CD4-positive, alpha-beta T cell treated with Interleukin-6 for 4 hours (primary cell): ENCODE measurements at places on chromosomes 5 and 9.

GRCh38 chr5:3007577-3007976, 256.1 kb upstream of the IRX2 start:
- DNase-seq = no peak

- no peak for DNase-seq
These were observed 308.1 kb downstream of the LRRC70 start for GRCh38 chr5:62886603-62887315.

GRCh38 chr5:139947727-139948126, 95.4 kb downstream of the NRG2 start:
- no peak for DNase-seq

DNA sequence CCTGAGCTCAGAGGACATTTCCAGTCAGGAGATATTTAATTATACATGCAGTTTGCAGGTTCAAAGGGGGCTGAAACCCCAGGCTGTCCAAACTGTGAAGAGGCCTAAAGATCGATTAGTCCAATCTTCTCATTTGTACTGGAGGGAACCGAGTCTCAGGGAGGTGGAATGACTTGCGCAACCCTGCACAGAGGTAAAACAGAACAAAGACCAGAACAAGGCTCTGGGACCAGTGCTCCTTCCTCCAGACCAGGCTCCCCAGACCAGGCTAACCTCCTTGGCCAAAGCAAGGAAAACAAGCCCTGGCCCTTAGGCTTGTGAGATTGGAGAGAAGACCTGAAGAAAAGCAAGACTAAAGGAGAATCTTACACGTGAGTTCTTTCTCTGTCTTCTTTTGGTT, 120.8 kb downstream of the ENC1 start:
- DNase-seq = no peak

GRCh38 chr5:7902201-7902600, 33.3 kb downstream of the MTRR start:
- no peak for DNase-seq

GRCh38 chr5:24646915-24647314, 2.1 kb upstream of the CDH10 start:
- no peak for DNase-seq

DNA sequence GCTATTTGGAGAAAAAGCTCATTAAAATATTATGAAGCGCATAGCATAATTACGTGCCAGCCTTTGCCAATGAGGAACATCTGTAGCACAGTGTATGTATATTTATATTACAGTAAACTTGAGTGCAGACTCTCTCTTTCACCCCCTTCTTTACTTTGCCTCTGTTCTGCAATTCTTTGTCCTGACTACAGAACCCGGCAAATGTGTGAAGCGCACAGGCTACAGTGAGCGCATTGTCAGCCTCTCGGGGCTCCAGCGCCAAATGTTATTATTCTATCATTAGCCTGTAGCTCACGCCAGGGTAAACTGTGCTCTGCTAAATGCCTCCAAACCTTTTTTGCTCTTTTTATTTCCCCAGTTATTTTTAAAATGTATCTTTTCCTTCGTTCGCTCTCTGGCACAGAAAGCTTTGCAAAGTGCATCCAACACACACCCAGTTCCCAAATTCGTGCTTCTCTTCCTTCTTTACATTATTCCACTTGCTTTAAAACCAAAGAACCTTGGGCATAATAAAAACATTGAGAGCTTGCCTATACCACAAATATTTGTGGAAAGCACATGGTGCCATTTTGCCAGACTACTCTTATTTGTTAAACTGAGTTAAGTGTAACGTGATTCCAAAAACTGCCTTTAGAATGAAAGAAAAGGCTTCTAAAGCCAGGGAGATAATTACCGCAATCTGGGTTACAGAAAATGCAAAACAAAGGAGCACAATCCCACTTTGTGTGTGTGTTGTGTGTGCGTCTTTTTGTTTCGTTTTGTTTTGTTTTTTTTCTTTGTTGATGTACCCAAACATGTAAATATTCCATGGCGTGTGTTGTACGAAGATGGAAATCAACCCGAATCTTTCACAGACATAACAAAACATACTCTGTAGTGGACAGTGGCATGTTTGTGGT, 164.1 kb upstream of the MPDZ start:
- DNase-seq = no peak

DNA sequence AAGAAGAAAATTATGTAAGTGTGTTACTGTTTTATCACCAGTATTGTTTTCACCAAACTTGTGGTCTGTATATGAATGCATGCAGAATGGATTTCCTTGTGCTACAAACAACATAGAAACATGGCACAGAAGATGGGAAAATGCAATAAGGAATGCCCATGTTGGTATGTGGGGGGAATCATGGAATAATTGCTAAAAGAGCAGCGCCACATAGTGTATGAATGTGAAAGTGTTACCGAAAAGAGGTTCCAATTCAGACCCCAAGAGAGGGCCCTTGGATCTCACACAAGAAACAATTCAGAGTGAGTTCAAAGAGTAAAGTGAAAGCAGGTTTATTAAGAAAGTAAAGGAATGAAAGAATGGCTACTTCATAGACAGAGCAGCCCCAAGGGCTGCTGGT, 26.4 kb upstream of the TYRP1 start:
- no peak for DNase-seq

- DNase-seq = no peak
These were observed at the start of gene SLC46A2 for GRCh38 chr9:112890106-112891081. TSS of gene SLC46A2 (minus strand) at chr9:112890876. CDS start at chr9:112890681, 195 bp downstream.

GRCh38 chr5:78504704-78505677, 143.6 kb downstream of the LHFPL2 start:
- no peak for DNase-seq

DNA sequence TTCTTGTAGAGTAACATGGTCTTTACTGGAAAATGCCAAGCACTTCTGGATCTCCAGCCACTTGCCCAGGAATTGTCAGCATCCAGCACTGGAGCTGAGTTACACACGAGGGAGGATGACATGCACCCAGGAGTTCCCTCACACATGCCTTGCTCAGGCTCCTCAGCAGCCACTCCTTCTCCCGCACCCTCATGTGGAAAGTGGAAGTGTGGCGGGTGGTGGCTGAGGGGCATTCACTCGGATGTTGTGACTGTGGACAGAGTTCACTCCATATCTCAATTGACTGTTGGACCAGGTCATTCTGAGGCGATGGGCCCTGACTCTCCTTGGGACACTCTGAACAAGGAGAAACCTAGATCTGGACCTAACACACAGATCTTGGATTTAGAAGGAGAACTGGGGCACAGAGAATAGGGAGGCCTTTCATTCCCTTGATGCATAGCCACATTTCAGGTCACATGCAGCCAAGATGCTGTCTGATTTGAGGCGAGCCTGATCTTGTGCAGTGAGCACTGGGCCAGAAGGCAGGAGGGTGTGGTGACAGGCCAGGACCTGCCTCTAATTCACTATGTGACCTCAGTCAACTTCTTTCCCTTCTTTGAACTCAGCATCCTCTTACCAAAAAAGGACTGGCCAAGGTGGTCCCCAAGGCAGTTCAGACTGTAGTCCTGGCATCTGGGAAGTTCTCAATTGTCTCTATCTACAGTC, 62.1 kb downstream of the CYSTM1 start:
- no peak for DNase-seq

GRCh38 chr5:68190619-68191018, 24.9 kb upstream of the PIK3R1 start:
- DNase-seq = no peak

DNA sequence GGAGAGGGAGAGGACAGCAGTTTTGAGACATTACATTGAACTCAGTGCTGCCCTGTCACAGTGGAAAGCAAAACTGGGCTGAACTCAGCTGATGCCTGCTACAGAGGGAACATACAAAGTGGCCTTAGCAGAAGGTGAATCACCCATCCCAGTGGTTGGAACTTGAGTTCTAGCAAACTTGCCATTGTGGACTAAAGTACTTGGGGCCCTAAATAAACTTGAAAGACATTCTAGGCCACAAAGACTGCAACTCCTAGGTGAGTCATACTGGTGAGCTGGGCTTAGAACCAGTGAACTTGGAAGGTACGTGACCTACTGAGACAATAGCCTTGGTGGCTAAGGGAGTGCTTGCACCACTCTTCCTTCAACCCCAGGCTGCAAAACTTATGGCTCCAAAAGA, 155.7 kb upstream of the RIOK2 start:
- DNase-seq = no peak

- DNase-seq = peak; percentile 10
These were observed 2.0 kb downstream of the MYO10 start for GRCh38 chr5:16934123-16934522.

DNA sequence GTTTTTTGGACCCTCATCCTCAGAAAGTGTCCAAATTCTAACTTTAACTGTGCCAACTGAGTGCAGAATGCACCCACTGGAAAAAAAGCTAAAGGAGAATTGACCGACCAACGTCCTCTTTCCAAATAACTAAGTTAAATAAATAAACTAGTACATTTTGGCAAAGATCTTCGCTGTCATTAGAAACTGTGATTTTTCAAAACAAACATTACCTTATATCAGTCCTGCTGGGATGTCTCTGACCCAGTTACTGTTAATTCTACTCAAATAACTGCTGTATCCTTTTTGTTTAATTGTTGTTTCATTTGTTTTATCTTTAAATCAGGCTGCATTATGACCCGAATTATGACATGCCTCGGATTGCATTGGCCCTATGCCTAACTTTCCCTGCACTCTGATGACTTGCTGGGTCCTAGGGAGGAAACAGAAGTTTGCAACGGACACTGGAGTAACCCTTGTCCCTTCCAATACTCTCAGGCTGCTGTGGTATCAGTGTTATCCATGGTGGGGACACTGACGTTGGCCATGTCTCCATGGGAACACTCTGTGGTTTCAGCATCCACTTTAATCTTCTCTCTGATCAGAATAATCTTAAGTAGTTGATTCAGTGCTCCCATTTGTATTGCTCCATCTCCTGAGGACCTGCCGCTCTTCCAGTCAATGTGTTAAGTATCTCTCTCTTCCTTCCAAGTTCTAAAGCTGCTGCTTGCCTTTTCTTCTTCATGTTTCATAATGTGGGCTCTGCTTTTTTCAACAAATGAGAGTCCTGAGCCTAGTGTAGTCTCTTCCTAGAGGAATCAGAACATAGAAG, 11.1 kb upstream of the IFNA5 start:
- DNase-seq = no peak

DNA sequence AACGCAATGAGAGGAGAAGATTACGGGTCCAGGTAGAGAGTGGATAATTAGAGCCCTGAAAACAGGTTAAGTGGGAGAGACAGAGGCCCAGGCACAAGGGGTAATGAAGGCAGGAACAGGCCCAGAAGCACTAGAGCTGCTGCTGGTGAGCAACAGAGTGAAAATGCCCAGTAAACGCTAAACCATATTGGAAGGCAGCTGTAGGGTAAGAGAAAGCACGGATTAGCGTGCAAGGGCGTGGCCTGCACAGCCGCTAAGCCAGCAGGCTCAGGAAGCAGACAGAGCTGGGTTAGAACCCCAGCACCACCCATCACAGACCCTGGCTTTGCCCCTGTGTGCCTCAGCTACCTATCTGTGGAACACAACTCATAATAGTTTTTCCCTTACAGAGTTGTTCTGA, 93.2 kb downstream of the PAX5 start:
- DNase-seq = no peak

GRCh38 chr5:42021923-42022322, 96.8 kb downstream of the FBXO4 start:
- DNase-seq = no peak

- DNase-seq = no peak
These were observed 101.2 kb downstream of the NLN start for GRCh38 chr5:65823204-65823603.

DNA sequence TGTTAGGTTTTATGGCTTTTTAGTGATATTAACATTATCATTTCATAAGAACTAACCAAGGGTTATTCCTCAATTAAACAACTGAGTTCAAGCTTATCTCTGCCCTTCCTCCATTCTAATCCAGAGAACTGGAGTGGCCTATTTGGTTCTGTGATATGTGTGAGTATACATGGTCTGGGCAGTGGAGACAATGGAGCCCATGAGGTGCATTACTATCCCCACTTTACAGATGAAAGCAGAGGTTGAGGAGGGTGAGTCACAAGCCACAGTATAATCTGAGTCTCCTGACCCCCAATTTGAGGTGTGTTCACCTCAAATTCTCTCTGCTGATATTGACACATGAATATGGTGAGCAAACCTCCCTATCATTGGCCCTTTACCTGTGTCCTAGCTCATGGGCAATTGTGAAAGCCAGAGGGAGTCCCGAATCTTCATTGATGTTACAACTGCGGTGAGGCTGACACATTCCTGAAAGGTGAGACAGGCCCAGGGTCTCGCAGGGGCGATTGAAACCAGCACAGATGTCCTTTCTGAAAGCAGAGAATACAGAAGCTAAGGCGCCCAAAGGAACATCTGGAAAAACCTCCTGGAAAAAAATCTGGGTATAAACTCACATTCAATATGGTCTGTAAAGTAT, 217.2 kb downstream of the TARS1 start:
- DNase-seq = no peak

- peak; percentile 69 for DNase-seq
These were observed 34.4 kb downstream of the SARDH start for GRCh38 chr9:133703591-133704399.

DNA sequence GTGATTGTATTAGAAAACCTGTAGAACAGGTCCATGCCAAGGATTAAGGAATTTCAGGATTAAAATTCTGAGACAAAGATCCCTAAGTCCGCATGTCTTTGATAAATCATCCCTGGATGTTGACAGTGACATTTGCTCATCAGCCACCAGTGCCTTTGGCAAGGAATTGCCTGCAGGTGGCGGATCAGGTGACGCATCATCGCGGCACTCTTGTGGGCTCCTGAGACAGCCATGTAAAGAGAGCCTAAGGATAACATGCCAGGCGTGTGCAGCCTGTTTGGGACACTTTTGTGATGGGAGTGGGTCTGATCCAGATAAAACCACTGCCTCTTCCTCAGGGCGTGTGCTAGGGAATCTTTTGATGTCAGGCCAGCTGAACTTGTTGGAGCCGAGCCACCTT, 40.6 kb downstream of the ADCY2 start:
- no peak for DNase-seq

DNA sequence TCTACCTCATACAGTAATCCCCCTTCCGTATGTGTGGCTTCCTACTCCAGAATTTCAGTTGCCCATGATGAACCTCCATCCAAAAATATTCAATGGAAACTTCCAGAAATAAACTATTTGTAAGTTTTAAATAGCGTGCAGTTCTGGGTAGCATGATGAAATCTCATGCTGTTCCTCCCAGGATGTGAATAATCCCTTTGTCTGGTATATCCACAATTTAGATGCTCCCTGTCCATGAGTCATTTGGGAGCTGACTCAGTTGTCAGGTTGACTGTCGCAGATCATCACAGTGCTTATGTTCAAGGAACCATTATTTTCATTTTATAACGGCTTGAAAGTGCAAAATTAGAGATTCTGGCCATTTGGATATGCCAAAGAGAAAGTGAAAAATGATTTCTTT, 290.1 kb upstream of the CDH9 start:
- no peak for DNase-seq

DNA sequence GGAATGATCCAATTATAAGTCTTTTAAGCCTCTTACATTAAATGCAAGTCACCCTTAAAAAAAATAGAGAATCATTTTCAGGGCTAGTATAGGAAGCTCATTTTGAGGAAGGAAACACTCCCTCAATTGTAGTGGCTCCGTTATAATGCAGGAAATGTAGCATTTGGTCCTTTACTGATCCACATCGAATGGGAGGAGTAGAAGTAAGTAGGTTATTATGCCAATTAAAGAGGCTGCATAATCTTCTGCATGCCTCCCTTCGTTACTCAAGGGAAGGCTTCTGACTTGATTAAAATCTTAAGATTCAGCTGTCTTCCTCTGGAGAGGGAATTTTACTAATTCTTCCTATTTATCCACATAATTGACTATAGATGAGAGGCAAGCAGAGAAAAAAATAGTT, 579.2 kb upstream of the COX7C start:
- no peak for DNase-seq
